ENCODE measurements at places on chromosomes 2 and 18.
A peak's percentile ranks its signal among the peaks of the same experiment; 100 is the strongest.

- H3K27me3 ChIP-seq, result no peaks in the 10 kb centered on the region
- DNase-seq, result no peak
- no peaks in the 10 kb centered on the region for H3K4me1 ChIP-seq
- no peaks in the 10 kb centered on the region for H3K36me3 ChIP-seq
- H3K27ac ChIP-seq, result no peak overlapping the region
Measured at GRCh38 chr18:28412521-28412920, 235.6 kb upstream of the CDH2 start.

- H3K36me3 ChIP-seq, result no peaks in the 10 kb centered on the region
- H3K27me3 ChIP-seq, result no peaks in the 10 kb centered on the region
- H3K27ac ChIP-seq, result peak overlapping the region; percentile 80
Measured at GRCh38 chr2:196927376-196928225, 1.1 kb upstream of the PGAP1 start.

DNA sequence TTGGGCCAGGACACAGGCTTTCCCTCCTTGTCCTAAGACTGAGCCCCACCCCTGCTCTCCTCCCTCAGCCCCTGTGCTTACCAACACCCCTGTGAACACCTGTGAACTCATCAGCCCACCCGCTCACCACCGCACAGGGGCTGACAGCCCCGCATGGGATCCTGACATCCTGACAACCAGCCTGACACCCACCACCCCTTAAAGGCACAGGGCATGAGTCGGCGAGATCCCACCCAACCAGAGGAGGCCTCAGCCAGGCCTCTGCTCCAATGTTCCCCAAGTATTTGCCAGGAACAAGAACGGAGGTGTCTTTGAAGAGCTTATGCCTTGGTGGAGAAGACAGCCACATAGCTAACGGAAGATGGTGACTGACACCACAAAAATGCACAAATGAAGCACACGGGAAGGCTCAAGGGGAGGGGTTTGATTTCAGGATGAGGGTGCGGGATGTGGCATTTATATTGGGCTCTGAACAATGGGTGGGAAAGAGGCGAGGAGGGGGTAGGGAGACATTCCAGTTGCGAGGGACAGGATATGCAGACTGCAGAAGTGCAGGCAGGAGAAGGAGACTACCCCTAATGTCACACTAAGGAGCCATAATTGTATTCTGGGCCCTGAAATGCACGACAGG lies 11.0 kb downstream of the RAB11FIP5 start:
- H3K27me3 ChIP-seq, result no peaks in the 10 kb centered on the region
- no peak overlapping the region for H3K27ac ChIP-seq
- no peak overlapping the region for H3K4me3 ChIP-seq
- no peaks in the 10 kb centered on the region for H3K4me1 ChIP-seq

DNA sequence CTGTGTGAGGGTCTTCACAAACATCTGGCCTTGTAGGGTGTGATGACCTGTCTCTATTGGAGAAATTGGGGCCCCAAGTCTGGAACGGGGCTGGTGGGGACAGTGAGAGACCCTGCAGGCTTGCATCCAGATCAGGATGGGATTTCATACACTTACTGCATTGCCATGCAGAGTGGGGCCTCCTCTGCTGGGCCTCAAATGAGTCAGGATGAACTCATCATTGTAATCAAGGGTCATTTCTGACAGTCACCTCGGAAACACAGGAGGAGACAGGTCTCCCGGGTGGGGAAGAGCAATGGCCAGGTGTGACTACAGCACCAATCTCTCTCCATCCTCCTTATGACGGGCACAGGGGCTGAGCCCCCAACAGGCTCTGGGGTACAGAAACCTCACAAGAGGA lies 48.1 kb upstream of the GALR1 start:
- no peak overlapping the region for H3K27ac ChIP-seq
- H3K4me1 ChIP-seq, result no peaks in the 10 kb centered on the region
- no peaks in the 10 kb centered on the region for H3K36me3 ChIP-seq
- no peak overlapping the region for H3K4me3 ChIP-seq
- no peak for DNase-seq
- no peaks in the 10 kb centered on the region for H3K27me3 ChIP-seq

- no peaks in the 10 kb centered on the region for H3K27me3 ChIP-seq
- no peak overlapping the region for H3K4me3 ChIP-seq
- DNase-seq, result no peak
- H3K27ac ChIP-seq, result no peak overlapping the region
- H3K4me1 ChIP-seq, result peaks cover 12% of the 10 kb centered on the region
Measured at GRCh38 chr2:46001741-46002506, 295.3 kb upstream of the EPAS1 start.

- H3K4me3 ChIP-seq, result no peak overlapping the region
- no peaks in the 10 kb centered on the region for H3K4me1 ChIP-seq
- no peak for DNase-seq
- H3K36me3 ChIP-seq, result no peaks in the 10 kb centered on the region
Measured at GRCh38 chr2:130987519-130988425, 105.5 kb downstream of the FAM168B start.

DNA sequence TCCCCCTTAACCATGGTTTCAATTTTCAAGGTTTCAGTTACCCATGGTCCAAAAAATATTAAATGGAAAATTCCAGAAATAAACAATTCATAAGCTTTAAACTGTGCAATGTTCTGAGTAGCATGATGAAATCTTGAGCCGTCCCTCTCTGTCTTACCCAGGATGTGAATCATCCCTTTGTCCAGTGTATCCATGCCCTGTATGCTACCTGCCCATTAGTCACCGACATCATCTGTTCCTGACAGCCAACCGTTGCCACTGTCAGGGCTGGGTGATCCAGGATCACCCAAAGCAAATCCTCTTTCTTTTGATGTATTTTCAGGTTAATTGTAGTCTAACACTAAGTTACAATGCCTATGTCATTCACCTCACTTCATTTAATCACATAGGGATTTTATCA lies 15.7 kb upstream of the OLA1 start:
- H3K27me3 ChIP-seq, result no peaks in the 10 kb centered on the region
- H3K4me1 ChIP-seq, result no peaks in the 10 kb centered on the region
- DNase-seq, result no peak
- H3K36me3 ChIP-seq, result no peaks in the 10 kb centered on the region
